ENCODE measurements at places on chromosomes 2 and 18.

DNA sequence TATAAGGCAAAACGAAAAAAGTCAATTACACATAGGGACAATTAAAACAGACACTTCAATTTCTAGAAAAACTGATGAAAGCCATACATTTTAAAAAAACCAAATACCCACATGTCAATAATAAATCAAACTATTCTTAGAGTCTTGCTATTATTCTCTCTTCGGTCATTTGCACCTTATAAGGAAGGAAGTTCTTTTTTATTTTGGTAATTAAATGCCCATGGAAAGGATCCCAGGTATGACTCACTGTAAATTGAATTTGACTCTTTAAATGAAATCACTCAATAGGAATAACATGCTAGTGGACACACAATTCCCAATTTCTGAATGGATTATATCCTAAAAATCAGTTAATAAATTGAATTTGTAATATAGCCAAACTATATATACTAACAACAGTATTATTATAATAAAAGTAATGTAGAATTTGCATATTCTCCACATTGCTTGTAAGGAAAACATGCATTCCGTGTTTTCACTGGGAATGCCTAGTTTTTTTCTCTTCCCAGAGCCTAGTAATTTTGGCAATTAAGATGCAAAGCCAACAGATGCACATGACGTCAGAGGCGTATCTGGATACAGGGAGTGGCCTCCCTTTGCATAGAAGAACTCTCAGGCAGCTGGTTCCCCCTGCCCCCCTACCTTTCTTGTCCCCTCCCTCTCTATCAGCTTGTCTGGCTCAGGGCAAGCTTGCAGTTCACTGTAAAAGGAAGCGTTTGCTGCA is 153.5 kb upstream of the PGAP1 start:
- no peak for DNase-seq

GRCh38 chr2:204133476-204133875 is 196.9 kb downstream of the ICOS start:
- DNase-seq: no peak

GRCh38 chr18:41347057-41347456 is 608.0 kb upstream of the PIK3C3 start:
- DNase-seq: no peak

DNA sequence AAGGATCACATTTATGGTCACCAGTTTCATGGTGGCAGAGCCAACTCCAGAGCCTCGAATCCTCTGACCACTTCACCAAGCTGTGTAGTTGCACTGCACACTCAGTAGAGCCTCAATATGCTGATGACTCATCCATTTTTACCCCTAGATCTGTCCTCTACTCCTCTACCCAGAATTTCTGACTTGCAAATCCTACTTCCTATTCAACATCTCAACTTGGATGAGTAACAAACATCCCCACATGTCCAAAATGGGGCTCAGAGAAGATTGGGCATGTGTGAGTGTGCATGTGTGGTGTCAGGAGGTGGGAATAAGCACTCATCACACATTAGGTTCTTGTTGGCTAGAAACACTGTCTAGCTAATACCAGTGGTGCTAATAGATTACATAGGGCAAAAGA is 57.8 kb upstream of the IGFBP2 start:
- DNase-seq: no peak

DNA sequence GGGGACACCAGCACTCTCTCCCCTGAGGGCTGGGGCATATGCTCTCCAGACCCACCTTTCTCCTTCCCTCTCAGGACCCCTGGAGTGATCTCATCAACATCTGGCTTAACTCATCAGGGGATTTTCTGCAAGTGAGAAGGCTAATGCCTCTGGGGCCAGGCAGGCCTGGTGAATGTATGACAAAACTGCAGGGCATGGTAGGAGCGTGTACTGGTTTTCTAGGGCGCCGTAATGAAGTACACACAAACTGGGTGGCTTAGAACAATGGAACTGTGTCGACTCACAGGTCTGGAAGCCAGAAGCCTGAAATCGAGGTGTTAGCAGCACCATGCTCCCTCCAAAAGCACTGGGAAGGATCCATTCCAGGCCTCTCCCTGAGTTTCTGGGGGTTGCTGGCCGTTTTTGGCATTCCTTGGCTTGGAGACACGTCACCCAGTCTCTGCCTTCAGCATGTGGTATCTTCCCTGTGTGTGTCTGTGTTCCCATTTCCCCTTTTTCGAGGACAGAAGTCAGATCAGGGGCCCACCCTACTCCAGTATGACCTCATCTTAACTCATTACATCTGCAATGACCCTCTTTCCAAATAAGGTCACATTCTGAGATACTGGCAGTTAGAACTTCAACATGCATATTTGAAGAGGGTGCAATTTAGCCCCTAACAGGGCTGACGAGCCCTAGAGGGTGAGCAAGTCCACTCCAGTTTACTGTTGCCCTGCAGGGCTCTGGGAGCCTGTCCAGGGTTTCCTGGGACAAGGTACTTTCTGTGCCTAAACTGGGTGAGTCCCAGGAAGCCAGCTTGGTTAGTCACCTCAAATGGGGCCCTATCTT is 45.5 kb upstream of the CAB39 start:
- peak; percentile 72 for DNase-seq

Data from common myeloid progenitor, CD34-positive (primary cell).